Stimulated activated CD4-positive, alpha-beta T cell treated with anti-CD3 and anti-CD28 coated beads, Interleukin-12 subunit alpha, Interleukin-12 subunit beta, amount 100 ng/mL, for 48 hours (primary cell): ENCODE measurements at places on chromosomes 3 and 15.

- no peak for DNase-seq
These were observed 173.2 kb upstream of the PRICKLE2 start for GRCh38 chr3:64398476-64398875.

DNA sequence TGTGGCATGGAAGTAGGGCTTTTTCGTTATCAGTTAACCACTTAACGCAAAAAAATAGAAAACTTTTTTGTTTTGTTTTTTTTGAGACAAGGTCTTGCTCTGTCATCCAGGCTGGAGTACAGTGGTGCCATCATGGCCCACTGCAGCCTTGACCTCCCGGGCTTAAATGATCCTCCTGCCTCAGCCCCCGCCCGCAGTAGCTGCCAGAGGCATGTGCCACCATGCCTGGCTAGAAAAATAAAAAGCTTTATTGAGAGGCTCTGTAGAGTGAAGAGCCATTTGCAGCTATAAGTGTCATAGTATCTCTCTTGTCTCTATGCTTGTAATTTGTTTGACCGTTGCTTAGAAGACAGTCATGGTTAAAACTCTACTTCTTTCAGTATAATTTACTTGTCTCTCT is 13.5 kb downstream of the PPP4R2 start:
- DNase-seq: no peak

DNA sequence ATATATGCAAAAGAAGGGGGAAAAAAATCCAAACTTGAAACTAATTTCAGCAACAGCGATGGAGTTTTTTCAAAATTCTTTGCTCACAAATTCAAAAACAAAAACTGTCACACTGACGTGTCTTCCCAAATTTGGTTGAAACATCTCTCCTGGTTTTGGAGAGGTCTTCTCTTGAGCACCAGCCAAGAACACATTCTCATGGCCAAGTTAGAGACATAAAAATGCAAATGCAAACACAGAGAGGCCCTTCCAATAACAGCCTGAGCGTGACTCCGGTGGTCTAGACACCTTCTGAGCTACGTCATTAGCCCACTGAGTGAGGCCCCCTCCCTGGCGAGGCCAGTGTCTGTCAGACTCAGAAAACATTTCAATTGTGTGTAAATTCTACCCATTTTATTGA is 436.0 kb upstream of the PROK2 start:
- no peak for DNase-seq

GRCh38 chr15:78749831-78750230 is 61.4 kb downstream of the ADAMTS7 start:
- no peak for DNase-seq
